ENCODE measurements at places on chromosomes 12 and 14.

GRCh38 chr14:75493592-75494087, 28.6 kb upstream of the BATF start:
- no peak for DNase-seq

GRCh38 chr14:29857551-29857950, 70.1 kb downstream of the PRKD1 start:
- no peak for DNase-seq

DNA sequence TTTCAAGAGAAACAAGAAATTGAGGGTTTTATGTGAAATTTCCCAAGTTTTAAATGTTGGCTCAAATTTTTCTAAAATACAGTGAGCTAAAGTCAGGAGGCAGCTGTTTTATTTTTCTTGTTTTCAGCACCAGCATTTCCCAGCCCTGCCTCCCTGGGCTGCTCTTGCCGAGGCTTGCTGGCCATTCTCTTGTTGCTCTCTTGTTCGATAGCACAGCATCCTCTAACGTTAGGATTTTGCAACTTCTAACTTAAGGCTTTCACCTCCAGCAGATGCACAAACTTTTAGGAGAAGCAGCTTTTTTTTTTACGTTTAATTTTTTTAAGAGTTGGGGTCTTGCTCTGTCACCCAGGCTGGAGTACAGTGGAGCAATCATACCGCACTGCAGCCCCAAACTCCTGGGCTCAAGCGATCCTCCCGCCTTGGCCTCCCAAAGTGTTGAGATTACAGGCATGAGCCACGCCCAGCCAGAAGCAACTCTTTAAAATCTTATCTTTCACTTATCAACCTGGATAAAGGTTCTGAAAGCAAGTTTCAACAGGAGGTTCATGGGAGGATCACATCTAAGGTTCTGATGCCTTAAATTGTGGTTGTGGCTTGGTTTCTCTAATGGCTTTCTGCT, 40.2 kb downstream of the B4GALNT3 start:
- DNase-seq, result no peak

DNA sequence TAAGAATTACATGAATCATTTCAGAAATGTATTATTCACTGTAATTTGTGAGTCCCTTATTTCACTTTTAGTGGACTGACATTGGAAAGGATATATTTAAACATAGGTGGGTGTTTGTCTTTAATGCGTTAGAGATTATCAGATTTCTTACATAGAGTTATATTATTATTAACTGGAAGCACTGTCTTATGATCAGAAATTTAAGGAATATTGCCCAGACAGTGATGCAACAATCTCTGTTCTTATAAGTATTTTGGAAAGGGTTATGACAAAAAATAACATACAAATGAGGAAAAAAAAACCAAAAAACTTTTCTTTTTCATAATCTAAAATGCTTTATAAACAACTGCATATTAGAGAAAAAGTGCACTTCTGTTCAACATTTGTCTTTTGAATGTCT, 836.6 kb downstream of the SLC6A15 start:
- no peak for DNase-seq

DNA sequence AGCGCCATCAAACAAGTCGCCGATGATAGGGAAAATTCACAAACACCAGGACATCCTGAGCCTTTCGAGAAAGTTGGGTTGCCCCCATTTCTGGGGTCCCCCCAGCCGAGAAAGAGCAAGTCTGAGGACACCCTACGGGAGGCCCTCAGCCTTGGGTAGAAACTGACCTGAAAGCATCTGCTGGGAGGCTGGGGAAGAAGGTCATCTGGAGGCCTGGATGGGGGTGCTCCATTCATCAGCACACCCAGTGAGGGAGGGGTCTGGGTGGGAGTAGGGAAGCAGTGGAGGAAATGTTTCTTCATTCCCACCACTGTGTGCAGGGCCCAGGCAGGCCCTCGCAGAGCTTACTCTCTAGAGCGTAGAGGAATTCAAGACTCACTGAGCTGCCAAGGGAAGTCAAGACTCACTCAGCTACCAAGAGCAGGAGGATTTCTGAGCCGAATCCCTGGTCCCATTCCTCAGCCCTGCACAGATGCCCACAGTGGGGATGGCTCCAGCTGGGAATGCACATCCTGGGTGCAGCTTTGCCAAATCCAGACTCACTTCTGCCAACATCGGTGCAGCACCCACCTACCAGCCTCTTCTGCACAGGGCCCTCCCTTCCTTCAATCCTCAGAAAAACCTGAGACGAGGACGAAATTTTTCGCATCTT, 38.1 kb downstream of the DIO3 start:
- no peak for DNase-seq

DNA sequence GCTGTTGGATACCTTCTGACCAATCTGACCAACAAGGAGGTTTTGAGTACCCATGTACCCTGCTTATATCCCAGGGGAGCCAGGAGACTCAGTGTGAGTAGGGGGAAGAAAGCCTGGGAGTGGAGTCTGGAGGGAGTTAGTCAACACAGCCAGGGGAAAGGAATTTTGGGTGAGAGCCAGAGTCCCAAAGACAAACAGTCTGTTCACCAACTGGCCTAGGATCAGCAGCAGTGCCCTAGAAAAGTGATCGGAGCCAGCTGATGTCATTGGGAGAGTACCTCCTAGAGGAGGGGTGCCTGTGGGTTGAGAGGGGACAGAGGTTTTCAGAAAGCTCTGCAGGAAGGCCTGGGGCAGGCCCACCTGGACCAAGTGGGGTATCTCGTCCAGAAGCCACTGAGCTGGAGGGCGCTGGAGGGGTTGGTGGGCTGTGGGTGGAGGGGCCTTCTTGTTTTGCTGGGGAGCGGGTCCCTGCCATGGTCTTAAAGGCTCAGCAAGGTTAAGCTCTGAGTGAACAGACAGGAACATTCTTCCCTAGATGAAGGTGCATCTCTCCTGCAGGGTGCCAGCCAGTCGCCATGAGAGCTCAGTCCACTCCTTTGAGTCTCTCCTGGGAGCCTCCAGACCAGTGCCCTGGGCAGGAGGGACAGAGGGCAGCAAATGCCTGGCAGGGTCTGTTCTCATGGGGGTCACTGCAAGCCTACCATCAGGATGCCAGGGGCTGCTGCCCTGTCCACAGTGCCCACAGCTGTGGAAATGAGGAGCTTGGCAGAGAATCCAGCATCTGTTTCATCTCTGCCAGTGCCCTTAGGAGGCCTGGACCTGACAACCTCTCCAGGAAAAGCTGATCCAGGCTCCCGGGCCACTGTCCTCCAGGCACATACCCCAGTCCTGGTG, 63.6 kb downstream of the CHGA start:
- no peak for DNase-seq

- no peak for DNase-seq
Measured at GRCh38 chr12:130506844-130507243, 169.2 kb downstream of the PIWIL1 start.

GRCh38 chr12:122943196-122943595, 23.1 kb downstream of the ABCB9 start:
- DNase-seq, result no peak

- DNase-seq, result no peak
Measured at GRCh38 chr14:41805633-41806032, 199.0 kb downstream of the LRFN5 start.

DNA sequence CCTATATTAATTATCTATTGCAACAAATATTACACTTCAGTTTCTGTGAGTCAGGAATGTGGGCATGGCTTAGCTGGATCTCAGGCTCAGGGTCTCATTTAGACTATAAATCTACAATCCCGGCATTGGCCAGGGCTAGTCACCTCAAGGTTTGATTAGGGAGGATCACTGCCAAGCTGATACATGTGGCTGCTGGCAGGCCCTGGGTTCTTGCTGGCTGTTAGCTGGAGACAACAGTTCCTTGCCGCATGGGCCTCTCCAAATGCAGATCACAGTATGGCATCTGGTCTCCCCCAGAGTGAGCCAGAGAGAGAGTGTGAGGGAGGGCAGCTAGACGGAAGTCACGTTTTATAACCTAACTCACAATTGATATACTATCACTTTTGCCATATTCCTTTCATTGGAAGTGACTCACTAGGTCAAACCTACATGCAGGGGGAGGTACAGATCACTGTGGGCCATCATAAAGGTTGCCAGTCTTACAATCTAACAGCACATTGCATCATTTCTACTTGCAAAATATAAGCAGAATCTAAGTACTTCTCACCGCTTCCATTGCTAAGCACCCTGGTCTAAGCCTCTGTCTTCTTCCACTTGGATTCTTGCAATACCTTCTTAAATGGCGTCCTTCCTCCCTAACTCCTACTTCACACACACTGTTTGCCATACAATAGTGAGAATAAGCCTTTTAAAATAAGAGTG, 174.0 kb upstream of the ARHGAP5 start:
- DNase-seq, result no peak

DNA sequence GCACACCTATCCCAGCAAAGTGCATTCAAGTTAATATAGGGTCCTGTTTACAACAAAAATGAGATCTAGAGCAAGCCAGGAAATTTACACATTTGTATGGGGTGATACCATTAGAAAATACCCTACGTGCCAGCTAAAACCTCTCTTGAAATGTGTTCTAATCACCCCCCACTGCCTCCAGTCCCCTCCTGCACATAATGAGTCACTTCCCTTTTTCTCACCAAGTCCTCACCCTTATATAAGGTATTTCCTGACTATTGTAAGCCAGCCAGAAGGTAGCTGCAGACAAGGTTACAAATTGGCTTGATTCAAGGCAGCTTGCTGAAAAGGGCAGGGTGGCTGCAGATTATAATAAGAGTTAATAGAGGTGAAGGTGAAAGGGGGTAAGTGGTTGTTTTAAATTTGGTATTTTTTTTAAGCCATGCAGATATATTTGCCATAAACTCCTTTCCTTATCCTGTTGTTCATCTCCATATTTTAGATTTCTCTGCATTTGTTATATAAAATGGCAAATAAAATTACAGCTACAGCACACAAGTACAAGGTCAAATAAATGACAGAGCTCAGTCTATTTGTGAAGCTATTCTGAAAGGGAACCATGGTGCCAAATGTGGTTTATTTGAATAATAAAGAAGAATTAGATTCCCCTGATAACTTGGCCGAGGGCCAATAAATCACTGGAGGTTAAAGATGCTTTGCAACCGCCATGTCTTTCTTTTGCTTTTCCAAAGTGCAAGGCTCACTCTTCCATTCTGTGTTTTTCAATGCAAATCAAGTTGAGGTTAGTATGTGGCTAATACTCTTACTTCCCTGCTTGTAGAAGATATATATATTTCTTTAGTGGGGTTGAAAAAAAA, 385.9 kb downstream of the EGLN3 start:
- no peak for DNase-seq

DNA sequence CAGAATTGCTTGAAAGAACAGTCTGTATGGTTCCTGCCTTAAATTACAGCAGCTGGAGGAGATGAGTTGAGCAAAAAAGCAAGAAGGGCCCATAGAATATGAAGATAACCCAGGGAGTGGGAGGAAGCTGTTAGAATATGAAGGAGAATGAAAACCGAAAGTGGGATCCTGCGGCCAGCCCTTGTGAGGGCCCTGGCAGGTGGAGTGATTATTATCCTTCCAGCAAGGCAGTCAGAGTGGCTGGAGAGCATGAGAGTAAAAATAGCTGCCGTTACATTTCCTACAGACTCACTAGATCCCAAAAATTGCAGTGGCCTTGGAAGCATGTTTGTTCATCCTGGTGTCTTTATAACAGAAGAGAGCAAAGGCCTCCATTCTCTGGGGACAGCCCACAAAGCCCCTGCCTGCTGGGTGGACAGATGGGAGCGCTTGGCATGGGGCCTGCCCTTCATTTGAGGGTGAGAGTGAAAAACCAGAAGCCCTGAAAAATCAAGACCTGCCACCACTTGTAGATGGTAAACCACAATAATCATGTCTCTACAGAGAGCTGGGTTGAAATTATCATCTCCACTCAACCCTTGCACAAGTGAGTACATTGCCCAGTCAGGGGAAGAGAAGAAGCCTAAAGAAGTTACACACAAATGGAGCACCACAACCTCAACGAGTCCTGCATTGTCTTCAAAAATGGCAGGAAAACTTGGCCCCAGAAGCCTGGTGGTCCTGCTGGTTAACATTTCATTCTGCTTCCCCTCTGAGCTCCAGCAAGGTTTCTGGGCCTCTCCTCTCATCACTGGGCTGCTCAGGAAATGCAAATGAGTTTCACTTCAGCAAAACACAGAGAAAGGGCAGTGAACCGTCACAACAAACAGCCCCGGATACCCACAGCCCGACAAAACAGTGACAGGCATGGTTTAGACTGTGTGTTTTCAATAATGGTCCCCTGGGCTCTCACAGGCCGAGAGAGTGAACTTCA, 20.5 kb downstream of the ZDHHC22 start:
- no peak for DNase-seq

DNA sequence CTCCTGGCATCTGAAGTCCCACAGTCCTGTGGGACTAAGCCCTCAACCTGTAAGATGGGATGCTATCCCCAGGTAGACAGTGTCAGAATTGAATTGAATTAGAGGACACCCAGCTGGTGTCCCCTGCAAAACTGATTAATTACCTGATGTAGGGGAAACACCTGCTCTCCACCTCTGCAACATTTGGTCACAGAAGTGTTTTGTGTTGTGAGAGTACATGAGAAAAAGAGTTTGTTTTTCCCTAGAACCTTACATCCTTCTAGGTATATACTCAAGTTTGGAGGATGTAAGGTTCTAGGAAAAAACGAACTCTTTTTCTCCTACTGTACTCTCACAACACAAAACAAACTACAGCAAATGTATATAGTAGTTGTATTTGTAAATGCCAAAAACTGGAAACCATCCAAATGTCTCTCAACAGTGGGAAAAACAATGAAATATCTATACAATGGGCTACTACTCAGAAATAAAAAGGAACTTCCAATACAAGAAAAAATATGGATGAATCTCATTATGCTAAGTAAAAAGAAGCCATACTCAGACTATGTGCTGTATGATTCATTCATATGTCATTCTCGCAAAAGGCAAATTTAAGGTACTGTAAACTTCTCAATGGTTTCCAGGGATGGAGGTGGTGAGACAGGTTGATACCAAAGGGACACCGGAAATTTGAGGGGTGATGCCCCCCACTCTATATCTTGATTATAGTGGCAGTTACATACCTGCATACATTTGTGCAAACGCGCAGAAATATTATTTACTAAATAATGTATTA, 160.7 kb downstream of the MED13L start:
- no peak for DNase-seq

DNA sequence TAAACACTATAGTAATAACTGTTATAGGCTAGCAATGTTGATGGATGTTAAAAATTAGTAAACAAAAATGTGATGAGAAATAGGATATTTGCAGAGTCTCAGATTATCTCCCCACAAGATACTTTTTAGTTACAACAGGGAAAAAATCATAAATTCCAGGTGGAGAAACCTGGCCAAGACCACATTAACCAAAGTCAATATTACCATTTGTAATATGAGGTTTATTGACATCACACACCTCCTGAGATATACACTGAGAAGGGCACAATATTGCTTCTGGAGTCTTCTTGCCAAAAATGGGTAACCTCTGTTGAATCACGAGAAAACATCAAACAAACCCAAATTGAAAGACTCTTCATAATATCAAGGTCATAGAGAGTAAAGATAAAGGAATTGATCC, 72.3 kb upstream of the AMIGO2 start:
- no peak for DNase-seq

DNA sequence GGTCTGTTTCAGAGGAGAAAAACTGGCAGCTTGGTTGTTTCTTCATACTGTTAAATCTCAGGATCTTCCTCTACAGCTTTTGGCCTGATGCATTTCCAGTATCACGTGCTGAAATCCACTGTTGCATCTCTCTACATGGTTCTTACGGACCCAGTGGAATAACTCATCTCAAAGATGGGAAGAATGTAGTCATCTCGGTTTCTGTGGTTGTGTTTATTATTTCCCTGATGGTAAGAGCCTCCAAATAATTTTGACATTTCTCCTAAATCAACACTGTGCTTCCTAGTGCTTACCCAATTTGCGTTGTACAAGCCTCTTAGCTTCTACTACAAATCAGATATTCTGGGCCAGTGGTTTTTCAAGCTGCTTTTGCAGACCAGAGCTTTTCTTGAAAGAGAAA, 812.8 kb downstream of the C12orf50 start:
- no peak for DNase-seq

- DNase-seq, result no peak
Measured at GRCh38 chr12:116201908-116202307, 75.6 kb downstream of the MED13L start.
